ENCODE measurements at places on chromosomes 6 and 20. TPM values are rescaled to one million over a fixed set of nuclear protein-coding genes. Genes with fewer than 3 reads are reported as not detected.

The FRK gene
- 10.0 TPM for total RNA-seq

The BRPF3 gene
- 39.3 TPM for total RNA-seq

The COL21A1 gene
- total RNA-seq = 51.6 TPM

The GPR63 gene
- total RNA-seq = 4.1 TPM

The SAMD3 gene
- total RNA-seq = not detected

The ENPP4 gene
- 0.34 TPM for total RNA-seq

The TRIM31 gene
- not detected for total RNA-seq

The CRIP3 gene
- 2.4 TPM for total RNA-seq

The HTR1E gene
- total RNA-seq = not detected
